Activated T-helper 17 cell treated with anti-CD3 and anti-CD28 coated beads, Interleukin-2, amount 50 U/mL, for 72 hours (primary cell): ENCODE measurements at places on chromosomes 6 and 20.

DNA sequence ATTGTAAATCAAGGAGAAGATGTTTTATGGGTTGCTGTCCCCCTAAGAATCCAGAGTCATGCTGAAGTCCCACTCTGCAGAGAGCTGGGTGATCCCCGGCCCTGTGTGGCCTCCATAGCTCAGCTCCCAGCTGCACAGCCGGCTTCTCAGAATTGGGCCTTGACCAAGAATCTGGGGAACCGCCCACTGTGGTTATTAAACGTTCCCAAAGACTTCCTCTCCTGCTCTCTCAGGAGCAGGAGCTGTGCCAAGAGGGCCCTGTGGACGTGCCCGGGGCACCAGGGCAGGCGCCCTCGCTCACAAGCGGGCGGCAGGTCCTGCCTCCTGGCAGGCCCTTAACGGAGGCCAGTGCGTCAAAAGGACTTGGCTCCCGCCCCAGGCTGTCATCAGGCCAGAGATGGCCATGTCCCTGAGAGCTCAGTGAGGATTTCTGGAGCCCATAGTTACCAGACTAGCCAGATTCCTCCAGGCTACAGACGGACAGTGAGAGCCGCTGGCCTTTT is 30.4 kb downstream of the ZC3H12D start:
- ATAC-seq, result no peak

- no peak for ATAC-seq
Measured at GRCh38 chr6:52972989-52973388, 22.1 kb downstream of the GSTA4 start.

GRCh38 chr20:24158281-24158680 is 169.7 kb upstream of the GGTLC1 start:
- no peak for ATAC-seq

DNA sequence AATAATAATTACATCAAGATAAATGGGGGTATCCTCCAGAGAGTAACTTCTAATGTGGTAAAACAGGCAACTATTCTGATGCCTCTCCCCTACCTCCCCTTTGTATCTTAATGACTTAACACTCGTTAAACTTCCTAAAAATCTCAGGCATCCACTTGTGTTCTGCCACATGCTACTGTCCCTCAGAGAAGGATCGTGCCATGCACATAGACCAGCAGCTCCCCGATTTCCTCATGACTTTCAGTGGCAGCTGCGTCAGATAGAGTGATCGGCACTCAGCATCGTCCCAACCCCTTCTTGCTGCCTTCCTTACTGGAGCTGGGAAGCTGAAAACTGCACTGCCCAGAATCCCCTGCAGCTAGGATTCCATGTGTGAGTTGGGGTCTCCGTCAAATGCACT is 32.1 kb downstream of the RIPOR2 start:
- no peak for ATAC-seq

DNA sequence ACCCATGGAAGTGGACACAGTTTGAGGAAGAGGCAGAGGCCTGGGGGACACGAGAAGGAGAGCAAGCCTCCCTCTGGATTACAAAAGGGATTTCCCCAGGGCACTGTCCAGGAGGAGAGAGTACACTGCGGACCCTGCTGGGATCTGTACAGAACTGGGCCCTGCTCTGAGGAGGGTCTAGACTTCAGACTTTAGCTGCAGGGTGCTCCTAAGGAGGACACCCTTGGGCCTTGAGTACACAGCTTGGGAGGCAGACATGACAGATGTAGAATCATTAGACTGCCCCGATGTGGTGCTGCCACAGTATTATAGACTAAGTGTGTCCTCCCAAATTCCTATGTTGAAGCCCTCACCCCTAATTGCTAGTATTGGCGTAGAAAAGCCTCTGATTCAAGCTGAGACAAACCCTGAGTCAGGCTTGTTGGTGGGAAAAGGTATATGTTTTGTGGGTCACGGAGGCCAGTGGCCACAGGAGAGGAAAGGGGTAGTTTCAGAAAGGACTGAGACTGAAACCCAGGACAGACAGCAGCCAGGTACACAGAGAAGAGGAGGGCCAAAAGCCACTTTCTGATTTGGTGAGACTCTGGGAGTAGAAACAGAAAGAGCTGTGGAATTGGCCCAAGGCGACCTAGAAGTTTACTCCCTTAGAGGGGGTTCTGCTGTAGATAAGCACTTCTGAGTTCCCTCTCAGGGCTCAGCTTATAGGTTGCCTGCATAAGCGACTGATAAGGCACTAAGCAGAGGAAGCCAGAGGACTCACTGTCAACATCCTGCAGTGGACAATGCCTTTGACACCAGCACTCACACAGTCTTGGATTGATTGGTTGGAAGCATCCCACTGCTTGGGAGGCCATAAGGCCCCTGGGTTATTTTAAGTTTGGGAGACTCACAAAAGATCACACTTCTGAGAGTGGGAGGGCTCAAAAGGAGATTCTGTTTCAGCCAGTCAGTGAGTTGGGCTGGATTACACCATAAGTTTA is 16.5 kb upstream of the SH3BGRL2 start:
- no peak for ATAC-seq

GRCh38 chr6:35449287-35449881 is 2.8 kb upstream of the FANCE start:
- peak; percentile 63 for ATAC-seq

GRCh38 chr20:18057994-18058349 is 256 bp upstream of the OVOL2 start:
- ATAC-seq, result no peak

GRCh38 chr6:165091121-165091785 is 218.2 kb downstream of the C6orf118 start:
- no peak for ATAC-seq

- no peak for ATAC-seq
Measured at GRCh38 chr20:8693709-8694108, 375.2 kb upstream of the PLCB4 start.

DNA sequence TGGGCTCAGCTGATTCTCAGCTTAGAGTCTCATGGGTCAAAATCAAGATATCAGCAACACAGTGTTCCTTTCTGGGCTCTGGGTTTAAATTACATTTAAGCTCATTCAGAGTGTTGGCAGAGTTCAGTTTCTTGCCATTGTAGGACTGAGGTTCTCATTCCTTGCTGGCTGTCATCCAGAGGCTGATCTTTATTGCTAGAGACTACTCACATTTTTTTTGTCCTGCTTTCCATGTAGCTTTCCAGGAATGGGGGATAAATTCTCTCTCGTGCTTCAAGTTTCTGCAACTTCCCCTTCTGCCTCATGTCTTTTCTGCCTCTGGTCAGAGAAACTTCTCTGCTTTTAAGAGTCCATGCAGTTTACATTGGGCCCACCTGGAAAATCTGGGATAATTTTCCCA is 86.9 kb downstream of the RFX6 start:
- ATAC-seq, result no peak

DNA sequence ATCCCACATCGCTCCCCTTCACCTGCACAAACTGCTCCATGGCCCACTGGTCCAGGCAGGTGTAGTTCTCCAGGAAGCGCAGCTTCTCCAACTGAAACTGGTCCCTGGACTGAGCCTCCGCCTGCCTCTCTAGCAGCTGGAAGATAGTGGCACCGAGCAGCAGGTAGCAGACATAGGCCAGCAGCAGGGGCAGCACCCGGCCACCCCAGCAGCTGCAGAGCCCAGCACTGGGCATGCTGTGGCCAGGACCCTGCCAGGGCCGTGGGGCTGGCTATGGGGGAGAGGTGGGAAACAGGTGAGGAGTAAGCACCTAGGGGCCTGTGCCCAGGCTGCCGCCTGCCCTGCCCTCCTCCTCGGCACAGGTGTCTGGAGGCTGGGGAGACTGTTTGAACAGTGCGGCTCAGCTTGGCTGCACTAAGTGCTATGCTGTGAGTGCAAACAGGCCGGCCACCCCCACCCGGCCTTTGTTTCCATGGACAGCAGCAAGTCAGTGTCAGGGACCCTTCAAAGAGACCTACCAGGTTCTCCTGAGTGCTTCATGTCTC is at the start of gene KCNK16:
Gene KCNK16, minus strand, starts transcription at position 397 of the 545 bp plus-strand sequence. Its CDS starts 162 bp downstream, at position 235.
- no peak for ATAC-seq

- no peak for ATAC-seq
Measured at GRCh38 chr6:163745536-163746400, 331.2 kb downstream of the QKI start.

- ATAC-seq, result no peak
Measured at GRCh38 chr6:168221000-168221399, 98.6 kb downstream of the DACT2 start.

- ATAC-seq, result no peak
Measured at GRCh38 chr6:54286141-54286540, 22.1 kb upstream of the TINAG start.

DNA sequence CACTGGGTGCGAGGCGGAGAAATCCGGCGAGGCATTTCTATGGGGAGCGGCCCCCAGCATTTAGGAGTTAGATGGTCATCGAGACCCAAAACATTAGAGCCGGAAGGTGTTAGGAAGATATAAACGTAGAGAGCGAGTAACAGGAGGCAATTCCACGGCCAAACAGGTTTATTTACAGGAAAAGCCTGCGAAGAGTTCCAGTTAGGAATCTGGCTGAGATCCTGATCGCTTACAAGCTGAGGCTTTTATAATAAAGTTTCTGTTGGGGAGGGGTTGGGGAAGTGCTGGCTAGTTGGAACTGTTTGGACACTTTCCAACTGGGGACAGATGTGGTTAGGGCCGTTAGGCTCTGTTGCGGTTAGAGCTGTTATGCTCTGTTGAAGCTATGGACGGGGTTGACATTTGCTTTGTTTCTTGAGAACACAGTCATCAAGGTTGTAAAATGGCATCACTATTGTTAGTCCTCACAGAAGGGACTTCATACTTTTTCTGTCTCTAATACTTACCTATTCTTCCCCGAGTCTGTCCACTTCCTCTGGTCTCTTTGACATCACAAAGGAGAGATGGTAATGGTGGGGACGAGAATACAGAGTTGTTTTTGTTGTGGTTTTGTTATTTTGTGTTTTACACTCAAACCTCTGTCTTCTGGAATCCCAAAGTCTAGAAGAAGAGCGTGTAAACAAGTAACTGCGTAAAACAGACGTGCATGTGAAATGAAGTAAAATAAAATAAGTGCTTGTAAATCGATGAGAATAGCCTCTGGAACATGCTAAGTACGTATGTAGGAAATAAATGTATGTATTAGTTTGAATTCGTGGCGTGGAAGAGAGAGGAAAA is 554 bp upstream of the ZSCAN31 start:
- ATAC-seq, result peak; percentile 58

DNA sequence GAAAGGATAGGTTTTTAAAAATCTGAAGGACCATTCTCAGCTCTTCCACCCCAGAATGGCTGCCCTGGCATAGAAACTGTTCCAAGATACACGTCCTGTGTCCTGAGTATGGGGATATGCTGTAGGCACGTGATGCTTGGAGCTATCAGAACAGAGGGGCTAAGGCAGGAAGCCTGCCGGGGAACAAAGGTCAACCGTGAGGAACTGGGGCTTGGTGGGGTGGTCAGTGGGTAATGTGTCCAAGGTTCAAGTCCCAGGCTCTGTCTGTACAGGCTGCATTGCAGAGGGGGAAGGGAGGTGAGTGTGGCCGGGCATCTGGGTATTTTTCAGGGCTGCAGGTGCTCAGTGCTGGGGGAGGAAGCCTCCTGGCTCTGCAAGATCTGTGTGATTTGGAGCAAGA is 479.6 kb upstream of the CHD6 start:
- no peak for ATAC-seq

- no peak for ATAC-seq
Measured at GRCh38 chr6:18406955-18407749, 20.0 kb downstream of the RNF144B start.

GRCh38 chr6:44004136-44004535 is 123.1 kb downstream of the MRPL14 start:
- no peak for ATAC-seq

DNA sequence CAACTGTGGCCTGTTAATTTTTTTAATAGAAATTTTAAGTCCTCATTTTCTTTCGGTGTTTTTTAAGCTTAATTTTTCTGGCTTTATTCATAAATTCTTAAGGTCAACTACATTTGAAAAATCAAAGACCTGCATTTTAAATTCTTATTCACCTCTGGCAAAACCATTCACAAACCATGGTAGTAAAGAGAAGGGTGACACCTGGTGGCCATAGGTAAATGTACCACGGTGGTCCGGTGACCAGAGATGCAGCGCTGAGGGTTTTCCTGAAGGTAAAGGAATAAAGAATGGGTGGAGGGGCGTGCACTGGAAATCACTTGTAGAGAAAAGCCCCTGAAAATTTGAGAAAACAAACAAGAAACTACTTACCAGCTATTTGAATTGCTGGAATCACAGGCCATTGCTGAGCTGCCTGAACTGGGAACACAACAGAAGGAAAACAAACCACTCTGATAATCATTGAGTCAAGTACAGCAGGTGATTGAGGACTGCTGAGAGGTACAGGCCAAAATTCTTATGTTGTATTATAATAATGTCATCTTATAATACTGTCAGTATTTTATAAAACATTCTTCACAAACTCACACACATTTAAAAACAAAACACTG is 10.1 kb downstream of the HFE start:
- peak; percentile 78 for ATAC-seq

DNA sequence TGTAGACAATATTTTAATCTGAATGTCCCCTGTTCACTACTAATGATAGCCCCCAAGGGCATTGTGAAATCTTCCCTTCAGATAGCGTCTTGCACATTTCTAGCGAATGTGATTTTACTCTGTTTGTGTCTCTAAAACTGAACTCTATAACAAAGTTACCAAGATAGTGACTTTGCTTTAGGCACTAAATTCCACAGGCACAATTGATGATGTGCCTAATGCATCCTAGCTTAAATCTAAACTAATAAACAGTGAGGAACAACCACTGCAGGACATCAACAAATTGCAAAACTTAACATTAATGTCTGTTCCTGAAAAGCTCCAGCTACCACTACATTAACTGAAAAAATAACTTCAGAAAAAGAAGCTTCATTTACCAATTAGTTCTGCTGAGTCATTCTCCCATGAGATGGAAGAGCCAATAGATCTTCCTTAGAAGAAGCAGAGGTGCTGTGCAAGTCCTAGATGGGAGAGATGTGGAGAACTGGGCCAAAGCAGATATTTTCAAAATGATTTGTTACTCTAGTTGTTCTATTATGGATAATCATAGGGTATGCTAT is 1065.0 kb downstream of the EPHA7 start:
- ATAC-seq, result no peak

DNA sequence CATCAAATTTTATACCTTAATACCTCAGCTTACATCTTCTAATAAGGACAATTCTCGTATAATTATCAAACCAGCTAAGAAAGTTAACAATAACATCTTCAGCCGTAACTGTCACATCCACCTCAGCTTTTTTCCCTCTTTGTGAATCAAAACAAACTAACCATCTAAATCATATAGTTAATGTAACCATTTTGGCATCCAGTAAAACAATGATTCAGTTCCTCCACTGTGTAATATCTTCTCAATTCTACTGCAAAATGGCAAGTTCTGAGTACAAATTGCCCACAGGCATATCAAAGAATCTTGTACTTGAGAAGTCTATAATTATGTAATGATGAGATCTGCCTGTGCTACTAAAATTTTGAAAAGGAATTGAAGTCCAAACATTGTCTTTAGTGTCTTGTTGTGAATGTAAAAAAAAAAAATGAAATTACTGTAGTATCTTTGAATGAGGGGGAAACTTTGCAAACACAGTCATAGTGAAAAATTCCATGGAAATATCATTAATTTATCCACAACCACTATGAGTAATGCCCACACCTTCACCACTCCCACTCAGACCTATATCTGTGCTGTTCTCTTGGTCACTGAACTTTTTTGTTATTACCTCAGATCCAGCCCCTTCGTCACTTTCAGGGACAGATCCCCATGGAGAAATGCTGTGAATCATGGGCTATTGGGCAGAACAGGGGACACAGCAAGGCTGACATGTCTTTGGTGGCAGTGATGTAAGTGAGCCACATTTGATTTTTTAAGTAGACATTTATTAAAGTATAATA is 178.6 kb upstream of the RAB32 start:
- ATAC-seq, result peak; percentile 81
